Femur (tissue), 1 donor: ENCODE measurements at places on chromosomes 4 and X.
A peak's percentile ranks its signal among the peaks of the same experiment; 100 is the strongest.

GRCh38 chr4:57148831-57149505 lies 38.8 kb upstream of the IGFBP7 start:
- DNase-seq: no peak

DNA sequence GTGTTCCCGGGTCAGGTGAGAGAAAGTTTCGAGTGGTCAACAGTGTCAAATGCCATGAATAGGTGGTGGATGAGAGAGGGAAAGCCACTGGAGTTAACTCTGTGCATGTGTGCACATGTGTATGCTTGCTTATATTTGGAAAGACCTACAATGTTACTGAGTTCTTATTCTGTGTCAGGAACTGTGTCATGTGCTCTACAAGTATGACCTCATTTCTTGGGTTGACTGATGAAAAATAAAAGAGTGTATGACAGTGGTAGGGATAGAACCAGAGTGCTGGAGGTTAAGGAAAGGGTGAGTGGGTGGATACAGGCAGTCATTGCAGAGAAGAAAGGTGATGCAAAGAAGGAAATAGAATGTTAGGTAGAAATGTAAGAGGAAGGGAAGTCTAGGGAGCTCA lies 22.1 kb upstream of the DGKK start:
- DNase-seq: no peak

- no peak for DNase-seq
These were observed 14.9 kb downstream of the ELF4 start for GRCh38 chrX:130095249-130096030.

- DNase-seq: no peak
These were observed 39.5 kb upstream of the RASL11B start for GRCh38 chr4:52822583-52822971.

DNA sequence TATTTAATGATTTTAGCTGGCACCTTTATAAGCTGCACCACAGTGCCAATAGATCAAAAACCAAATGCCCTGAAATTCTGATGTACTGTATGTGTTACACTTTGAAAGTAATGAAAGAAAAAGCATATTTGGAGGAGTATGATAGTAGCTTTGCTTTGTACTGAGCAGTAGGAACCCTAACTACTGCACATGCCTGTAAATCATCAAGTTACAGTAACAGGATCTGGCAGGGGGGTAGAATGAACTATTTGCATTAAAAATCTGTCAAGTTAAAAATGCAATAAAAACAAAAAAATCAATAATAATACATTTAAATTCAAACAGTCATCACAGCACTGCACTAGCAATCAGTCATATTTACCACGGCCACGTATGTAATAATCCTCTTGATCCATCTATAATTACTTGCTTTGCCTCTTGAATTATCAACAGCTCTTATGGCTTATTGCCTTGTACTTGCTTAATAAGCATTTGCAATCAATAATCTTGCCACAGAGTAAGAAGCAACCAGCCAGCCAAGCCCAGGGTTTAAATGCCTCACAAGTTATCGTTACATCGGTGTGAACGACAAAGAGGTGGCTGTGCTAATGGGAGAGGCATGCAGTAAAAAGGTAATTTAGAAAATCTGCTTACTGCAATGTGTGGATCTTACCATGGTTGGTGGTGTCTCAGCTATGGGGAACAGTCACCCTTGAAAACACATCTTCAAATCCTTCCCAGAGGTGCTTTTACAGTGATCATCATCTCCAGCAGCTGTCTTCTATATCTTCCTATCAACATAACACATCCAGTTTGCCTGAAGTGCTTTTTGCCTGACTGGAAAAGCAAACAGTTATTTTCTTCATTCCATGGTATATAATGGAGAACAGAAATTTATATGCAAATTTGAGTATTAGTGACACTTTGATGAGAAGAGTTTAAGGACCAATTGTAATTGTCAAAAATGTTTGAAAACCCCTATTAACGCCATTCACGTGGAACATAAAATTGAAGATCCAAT lies 1812.1 kb upstream of the ADGRL3 start:
- no peak for DNase-seq

DNA sequence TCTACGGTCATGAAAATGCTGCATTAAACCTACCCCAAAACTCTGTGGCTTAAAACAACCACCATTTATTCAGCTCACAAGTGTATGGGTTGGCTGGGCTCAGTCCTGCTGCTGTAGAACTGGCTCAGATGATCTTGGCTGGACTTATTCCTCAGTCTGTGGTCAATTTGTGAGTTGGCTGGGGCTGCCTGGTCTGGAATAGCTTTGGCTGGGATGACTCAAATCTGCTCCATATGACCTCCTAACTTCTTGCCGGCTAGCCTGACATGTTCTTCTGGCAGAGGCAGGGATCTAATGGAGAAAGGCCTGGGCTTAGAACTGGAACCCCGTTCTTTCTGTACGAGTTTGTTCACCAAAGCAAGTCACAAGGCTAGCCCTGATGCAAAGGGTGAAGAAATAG lies 71.7 kb downstream of the CFAP299 start:
- peak; percentile 78 for DNase-seq

DNA sequence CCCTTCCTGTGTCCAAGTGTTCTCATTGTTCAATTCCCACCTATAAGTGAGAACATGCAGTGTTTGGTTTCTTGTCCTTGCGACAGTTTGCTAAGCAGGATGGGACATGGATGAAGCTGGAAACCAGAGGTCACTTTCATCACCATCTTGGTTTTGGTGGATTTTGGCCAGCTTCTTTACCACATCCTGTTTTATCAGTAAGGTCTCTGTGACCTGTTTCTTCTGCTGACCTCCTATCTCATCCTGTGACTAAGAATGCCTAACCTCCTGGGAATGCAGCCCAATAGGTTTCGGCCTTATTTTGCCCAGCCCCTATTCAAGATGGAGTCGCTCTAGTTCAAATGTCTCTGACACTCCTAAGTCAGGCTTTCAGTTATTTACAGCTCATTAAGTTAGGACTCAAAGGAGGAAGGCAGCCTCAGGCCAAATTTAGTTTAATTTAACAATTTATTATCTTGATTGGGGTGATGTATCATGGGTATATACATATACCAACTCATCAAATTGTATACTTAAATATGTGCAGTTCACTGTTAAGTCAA lies 169.9 kb upstream of the NDP start:
- DNase-seq: no peak

DNA sequence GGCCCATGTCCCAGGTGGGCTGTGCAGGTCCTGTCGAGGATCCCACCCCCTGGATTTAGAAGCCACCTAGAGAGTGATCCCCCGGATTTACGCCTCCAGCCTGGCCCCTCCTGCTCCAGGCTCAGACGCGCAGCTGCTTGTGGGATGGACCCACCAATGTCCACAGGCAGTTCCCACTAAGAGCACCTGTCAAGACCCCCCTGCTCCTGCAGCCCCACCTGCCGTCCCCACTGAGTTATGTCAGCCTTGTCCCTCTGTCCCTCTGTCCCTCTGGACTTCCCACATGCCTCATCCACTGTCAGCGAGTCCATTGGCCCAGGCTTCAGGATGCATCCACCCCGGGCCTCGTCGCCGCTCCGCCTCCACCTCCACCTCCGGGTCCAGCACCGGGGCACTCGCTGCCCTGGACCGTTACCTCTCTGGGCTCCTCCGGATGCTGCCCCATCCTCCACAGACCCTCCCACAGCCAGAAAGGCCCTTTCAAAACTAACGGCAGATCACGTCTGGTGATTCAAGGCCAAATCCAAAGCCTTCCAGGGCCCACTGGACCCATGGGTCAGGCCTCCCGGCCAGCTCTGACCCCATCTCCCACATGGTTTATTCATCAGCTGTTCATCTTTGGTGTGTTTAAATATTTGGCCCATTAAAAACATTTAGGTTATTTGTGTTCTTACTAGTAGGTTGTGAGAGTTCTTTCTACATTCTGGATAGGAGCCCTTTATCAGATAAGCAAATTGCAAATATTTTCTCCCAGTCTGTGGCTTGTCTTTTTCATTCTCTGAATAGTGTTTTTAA lies 28.3 kb downstream of the HTRA3 start:
- peak; percentile 21 for DNase-seq

DNA sequence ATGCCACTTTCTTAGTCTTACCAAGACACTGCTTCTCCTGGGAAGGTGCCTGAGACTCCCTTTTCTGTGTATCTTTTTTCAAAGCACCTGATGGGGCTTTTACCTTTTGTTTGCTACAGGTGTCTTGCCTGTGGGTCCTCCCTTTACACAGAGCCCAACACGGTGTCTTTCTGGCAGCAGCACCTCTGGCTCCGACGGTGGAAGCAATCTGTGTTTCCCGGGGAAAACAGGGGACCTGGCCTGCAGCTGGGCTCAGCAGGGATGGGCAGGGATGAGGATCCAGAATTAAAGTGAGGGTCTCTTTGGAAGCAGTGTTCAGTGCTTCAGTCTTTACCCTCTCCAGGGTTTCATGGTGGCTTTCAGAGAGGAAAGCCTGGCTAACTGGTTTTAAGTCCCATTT lies 11.3 kb downstream of the POU4F2 start:
- DNase-seq: no peak

DNA sequence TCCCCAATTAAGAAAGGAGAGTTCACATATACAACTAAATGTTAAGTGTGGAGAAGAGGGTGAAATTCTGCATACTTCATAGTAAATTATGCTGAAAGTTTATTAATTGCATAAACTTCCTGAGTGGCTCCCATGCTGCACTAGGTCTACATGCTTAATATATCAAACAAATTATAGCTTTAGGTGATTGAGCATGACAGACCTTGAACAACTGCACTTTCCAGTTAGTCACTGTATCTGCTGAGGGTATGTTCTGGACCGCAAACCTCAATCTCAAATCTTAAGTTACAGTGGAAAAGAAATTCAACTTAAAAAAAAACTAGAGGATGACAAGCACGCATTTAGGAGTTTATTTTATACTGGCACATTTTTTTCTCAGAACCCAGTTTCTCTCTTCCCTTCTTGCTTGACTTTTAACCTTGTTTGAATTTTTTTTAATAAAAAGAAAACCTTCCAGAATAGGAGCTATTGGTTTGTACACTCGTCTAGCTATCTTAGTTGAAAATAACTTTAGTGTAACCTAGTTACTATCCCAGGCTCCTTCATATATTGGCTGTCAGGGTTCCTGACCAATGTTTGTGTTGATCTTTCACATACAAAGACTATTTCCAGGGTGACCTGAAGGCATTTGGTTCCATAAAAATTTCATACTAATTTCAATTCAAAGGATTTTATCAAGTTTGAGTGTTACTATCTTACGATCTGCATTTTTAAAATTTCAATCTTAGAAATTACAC lies 10.2 kb upstream of the FAM120C start:
- DNase-seq: no peak

- no peak for DNase-seq
These were observed 17.7 kb upstream of the PIM2 start for GRCh38 chrX:48936429-48937053.

DNA sequence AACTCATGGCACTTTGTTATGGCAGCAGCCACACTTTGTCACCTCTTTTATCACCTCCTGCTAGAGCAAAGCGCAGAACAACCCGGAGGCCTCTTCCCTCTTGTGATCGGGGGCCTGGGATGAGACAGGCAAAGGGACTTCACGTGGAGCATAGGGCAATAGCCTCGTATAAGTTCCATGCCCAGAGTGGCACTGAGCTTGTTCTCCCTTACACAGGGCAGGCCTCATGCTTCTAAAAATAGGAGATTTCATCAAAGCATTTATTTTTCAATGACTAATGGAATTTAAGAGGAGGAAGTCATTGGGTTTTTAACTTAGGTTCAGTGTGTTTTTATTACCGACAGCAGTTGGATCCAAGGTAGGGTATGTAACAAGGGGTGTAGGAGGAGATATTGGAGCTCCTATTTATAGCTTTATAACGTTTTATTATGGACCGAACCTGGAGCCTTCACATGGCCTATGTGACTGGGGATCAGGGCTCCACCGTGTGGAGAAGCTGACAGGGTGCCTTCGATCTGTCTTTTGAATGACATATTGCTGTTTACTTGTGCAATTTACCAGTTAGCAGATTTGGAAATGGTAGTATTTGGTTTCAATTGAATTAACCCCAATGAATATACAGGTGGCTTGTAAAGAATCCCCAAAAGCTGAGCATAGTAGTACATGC lies 93.8 kb downstream of the SLC2A9 start:
- no peak for DNase-seq

DNA sequence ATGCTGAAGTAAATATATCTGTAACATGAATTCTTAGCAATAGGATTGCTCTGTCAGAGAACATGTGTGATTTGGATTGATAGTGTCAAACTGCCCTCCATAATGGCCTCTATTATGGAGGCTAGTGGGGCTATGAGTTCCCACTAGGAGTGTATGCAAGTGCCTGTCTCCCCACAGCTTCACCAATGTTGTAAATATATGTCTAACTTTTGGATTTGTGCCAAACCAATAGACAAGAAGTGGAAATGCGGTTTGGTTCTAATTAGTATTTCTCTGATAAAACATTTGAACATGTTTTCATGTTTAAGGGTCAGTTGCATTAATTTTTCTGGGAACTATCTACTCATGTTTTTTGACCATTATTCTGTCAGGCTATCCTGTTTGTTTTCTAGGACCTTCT lies 28.1 kb downstream of the GPAT3 start:
- DNase-seq: no peak
